ENCODE measurements at places on chromosomes 6 and 20. TPM values are rescaled to one million over a fixed set of nuclear protein-coding genes. Genes with fewer than 3 reads are reported as not detected.

PARD6B gene
- 5.6 TPM for total RNA-seq

GPX5 gene
- total RNA-seq, result not detected

BPI gene
- not detected for total RNA-seq

SLC17A3 gene
- 0.50 TPM for total RNA-seq

LYRM4 gene
- total RNA-seq, result 24.8 TPM

FAM162B gene
- total RNA-seq, result not detected

ADGRF5 gene
- not detected for total RNA-seq

Data from CD4-positive, alpha-beta T cell (primary cell).